ENCODE measurements at places on chromosomes 7 and 10. TPM values are rescaled to one million over a fixed set of nuclear protein-coding genes. Genes with fewer than 3 reads are reported as not detected.

The PLAC9 gene
- polyA plus RNA-seq: 1.8 TPM

The TMEM196 gene
- 0.16 TPM for polyA plus RNA-seq

The FAM24B gene
- polyA plus RNA-seq: 4.0 TPM

The MEOX2 gene
- 0.88 TPM for polyA plus RNA-seq

The GIMAP7 gene
- 17.6 TPM for polyA plus RNA-seq

The OR2A1 gene
- polyA plus RNA-seq: not detected

The PTCD1 gene
- 6.5 TPM for polyA plus RNA-seq

The LIPN gene
- polyA plus RNA-seq: not detected

GRCh38 chr10:52318822-52319464, 4.9 kb downstream of the DKK1 start:
- no peak for DNase-seq

GRCh38 chr7:74029991-74030415, 2.0 kb downstream of the ELN start:
- DNase-seq: no peak

- no peak for DNase-seq
Observed at GRCh38 chr10:9254353-9254752, 1199.9 kb downstream of the GATA3 start.

DNA sequence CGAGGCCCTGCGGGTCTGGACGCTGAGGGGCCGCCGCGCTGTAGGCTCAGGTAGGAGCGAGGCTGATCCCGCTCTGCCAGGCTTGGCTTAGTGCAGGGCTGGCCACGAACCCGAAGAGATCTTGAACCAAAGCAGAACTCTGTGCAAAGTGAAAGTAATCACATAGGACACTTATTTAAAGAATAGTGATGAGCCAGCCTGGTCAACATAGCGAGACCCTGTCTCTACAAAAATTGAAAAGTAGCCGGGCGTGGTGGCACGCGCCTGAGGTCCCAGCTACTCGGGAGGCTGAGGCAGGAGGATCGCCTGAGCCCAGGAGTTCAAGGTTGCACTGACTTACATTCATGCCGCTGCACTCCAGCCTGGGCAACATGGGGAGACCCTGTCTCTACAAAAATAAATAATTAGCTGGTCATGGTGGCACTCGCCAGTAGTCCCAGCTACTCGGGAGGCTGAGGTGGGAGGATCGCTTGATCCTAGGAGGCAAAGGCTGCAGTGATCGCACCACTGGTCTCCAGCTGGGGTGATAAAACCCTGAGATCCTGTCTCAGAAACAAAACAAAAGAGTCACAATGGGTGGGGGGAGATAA, 541 bp downstream of the ZSCAN25 start:
- DNase-seq: no peak

GRCh38 chr7:51019191-51019844, 236.6 kb upstream of the GRB10 start:
- no peak for DNase-seq

GRCh38 chr7:151432658-151433521, 7.1 kb downstream of the CRYGN start:
- DNase-seq: no peak

DNA sequence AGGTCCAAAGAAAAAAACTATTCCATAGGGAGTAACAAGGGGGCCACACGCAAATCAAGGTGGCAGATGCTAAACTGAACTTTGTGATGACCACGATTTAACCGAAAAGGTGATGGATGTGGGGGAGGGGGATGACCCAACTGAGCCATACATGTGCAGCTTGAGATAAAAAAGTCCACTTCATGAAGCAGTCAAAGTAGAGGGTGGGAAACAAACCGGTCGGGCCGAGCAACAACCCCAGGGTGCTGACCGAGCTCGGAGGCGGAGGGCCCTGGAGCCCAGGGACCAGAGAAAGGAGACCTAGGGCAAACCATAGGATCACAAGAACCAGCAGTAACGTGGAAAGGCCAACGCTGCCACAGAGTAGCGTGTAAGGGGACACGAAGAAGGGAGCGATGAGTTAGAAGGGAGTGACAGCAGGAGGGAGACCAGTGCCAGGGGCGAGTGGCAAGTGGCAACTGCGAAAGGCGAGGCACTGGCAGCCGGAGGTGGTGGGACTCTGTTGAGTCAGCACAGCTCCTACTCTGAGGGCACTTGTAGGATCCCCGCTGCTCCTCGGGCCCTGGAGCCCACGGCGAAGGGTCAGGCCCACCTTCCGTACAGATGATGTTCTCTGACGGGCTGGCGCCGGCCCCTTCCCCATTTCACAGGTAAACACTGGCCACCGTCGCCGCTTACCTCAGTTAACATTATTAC, 540 bp downstream of the SNX13 start:
- peak; percentile 75 for DNase-seq

GRCh38 chr10:120945801-120946302, 94.7 kb downstream of the WDR11 start:
- DNase-seq: peak; percentile 77

- DNase-seq: no peak
Observed at GRCh38 chr10:58348571-58349033, 13.8 kb downstream of the UBE2D1 start.

DNA sequence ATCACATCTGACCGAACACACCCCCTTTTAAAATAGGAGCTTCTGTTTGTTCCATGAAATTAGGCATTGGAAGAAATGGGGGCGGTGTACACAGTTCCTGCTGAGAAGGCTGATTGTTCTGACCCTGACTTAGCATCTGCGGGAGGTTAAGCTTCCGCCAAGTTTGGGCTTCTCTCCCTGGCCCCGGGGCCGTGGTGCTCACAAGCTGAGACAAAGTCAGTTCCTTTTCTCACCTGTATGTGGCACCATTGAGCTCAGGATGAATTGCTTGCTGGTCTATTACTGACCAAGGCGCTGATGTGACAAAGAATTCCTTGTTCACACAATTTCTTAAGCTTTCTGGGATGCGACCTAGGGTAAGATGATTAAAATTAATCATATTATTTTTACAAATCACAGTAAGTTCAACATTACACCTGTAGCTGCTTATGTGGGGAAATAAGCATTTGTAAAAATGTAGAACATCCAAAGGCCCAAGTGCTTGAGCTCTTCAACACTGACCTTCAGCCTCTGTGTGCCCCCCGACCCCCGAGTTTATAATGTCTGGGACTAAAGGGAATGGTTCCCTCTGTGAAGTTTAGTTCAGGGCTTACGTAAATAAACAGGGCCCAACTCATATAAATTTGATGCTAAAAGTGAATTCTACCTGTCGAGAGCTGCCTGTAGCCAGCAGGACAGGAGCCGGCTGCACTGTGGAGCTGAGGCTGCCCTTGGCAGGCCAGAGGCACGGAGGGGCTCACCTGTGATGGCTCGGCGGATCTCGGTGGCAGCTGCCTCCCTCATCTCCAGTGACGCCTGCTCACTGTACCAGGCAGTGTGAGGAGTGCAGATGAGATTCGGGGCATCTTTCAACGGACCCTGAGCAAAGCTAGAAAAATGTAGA, 50.8 kb downstream of the ZRANB1 start:
- peak; percentile 85 for DNase-seq

DNA sequence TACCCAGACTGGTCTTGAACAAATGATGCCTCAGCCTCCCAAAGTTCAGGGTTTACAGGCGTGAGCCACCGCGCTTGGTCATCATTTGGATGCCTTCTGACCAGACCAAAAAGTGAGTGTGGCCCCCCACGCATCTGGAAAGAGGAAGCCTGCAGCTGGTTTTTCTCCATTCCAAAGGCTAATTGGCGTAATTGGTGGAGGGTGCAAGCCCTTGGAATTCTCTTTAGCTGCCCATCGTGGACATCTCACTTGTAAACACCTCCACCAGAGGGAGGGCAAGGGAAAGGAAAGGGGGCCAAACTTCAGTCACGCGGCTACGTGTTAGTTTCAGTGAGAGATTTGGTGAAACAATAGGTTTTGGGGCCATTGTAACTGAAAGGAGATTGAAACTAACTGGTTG, 4.1 kb upstream of the ARHGAP21 start:
- no peak for DNase-seq

- no peak for DNase-seq
Observed at GRCh38 chr7:9488555-9488954, 1055.1 kb downstream of the NXPH1 start.

GRCh38 chr10:90399782-90400181, 458.1 kb downstream of the HTR7 start:
- DNase-seq: no peak

DNA sequence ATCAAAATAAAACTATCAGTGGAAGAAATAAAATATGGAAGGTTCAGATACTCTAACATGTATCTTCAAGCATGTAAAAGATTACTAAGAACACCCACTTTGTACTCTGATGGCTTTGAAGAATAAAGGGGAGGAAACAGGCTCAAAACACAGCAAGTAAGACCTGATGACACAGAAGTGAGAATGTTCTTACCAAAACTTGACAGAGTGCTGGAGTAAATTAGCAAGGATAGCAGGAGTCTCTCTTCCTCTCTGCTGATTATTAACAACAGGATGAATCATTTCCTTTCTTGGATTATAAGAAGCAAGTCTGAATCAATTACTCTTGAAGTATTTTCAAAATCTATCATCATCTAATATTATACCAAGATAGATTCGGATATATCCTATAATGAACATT, 47.5 kb downstream of the GLI3 start:
- no peak for DNase-seq

DNA sequence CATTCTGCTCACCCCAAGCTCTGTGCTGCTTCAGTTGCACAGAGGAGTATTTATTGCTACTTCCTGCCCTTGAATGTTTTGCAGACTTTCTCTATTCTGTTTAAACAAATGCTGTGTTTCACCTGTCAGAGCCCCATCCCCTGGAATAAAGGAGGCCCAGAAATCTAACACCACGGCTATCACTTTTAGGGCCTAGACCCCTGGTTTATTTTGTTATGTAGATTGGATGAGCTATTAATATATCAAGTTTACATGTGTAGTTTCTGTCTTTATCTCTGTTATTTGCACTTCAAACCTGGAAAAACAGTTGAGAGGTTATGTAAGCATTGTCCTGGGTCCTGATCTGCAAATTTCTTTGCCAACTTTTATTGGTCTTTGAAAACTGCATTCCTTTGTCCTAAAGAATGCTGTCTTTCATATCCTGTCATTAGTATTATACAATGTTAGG, 630.1 kb downstream of the PARD3 start:
- DNase-seq: no peak

GRCh38 chr10:78906734-78907390, 161.9 kb upstream of the ZMIZ1 start:
- DNase-seq: peak; percentile 14

DNA sequence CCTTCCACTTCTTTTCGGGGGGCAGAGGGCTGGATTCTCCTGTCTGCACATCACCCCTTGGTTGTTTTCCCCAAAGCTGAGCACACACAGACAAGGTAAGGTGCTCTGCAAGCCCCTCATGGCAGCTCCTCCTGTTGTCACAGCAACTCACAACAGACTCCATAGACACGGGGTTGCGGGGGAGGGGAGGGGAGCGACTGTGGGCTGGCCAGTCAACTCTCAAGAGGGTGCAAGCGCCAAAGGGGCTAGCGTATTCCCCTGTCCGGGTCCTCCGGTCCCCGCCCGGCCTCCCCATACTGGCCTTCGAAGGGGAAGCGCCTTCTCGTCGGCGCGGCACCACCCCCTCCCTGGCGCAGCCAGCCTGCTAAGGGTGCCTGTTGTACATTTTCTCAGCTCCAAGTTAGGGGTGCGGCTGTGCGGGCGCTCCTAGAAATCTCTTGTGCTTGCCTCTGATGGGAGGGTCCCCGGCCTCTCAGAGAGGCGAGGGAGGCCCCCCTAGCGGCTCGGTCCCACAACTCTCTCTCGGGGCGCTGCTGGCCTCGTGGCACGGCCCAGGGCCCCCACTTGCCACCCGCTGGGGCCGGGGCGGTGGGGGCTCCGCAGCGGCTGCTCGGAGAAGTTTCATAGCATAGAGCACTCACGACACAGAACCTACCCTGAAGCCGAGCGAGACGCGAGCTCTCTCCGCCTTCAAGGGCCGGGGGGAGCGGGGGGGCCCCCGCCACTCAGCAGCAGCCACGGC, 498 bp downstream of the RHOBTB1 start:
- peak; percentile 83 for DNase-seq

GRCh38 chr10:17644485-17644943, 563 bp downstream of the STAM start:
- no peak for DNase-seq

GRCh38 chr7:155234950-155235789, 62.5 kb upstream of the INSIG1 start:
- no peak for DNase-seq

- peak; percentile 80 for DNase-seq
Observed at GRCh38 chr7:2794836-2795636, 49.1 kb downstream of the GNA12 start.

DNA sequence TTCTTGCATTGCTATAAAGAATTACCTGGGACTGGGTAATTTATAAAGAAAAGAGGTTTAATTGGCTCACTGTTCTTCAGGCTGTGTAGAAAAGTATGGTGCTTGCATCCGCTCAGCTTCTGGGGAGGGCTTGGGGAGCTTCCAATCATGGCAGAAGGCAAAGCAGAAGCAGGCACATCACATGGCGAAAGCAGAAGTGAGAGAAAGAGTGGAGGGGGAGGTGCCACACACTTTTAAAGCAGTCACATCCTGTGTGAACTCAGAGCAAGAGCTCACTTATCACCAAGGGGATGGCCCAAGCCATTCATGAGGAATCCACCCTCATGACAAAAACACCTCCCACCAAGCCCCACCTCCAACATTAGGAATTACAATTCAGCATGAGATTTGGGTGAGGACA, 303.5 kb downstream of the OTUD1 start:
- DNase-seq: no peak

- peak; percentile 80 for DNase-seq
Observed at GRCh38 chr7:34096198-34096651, 190.9 kb downstream of the BMPER start.

DNA sequence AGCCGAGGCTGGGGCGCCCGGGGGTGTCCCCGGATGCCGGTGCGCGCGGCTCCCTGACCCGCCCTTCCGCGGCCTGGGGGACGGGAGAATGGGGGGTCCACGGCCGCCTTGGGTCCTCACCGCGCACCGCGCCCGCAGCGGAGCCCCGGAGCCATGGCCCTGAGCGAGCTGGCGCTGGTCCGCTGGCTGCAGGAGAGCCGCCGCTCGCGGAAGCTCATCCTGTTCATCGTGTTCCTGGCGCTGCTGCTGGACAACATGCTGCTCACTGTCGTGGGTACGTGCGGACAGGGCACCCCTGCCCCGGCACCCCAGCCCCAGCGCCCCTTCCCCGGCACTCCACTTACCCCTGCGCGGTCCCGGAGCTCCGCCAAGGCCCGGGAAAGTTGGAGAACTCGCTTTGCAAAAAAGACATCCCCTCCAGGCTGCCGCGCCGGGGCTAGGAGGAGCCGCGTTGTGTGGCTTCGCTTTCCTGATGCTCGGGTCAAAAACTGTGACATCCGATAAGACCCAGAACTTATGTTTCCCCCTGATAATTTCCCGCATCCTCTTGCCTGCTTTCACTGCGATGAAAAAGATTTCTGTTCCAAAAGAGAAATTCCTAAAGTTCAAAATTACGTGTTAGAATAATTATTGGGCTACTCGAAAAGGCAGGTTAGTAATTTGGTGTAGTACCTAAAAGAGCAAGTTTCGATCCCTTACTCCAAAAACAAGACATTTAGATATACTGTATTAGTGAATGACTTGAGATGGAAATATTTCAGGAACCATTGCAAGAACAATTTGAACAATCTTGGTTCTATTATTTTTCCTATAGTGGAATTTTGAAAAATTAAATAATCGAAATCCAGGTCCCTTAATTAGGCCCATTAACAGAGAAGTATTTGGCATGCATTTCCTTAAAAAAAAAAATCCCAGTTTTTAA, 888 bp downstream of the SLC18A2 start:
- no peak for DNase-seq

- no peak for DNase-seq
Observed at GRCh38 chr7:55177589-55178261, 158.9 kb downstream of the EGFR start.
